ENCODE measurements at places on chromosomes 12 and 14.

- DNase-seq, result no peak
Measured at GRCh38 chr12:89976866-89977265, 268.2 kb upstream of the ATP2B1 start.

GRCh38 chr12:42031847-42032564, 112.7 kb downstream of the GXYLT1 start:
- no peak for DNase-seq

DNA sequence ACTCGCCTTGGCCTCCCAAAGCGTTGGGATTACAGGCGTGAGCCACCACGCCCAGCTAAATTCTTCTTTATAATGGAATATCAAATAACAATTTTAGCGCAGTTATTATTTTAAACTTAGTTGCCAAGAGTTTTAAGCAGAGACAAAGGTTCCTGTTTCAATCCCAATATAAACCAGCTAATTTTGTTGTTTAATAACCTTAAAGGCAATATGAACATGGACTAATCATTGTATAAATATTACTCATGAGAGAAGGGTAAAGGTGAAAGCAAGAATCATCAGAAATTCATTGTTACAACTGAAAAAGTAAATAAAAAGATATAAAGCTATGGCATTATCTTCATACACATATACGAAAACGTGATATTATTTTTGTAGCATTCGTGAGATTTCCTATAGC, 8.2 kb downstream of the DTD2 start:
- DNase-seq, result no peak

DNA sequence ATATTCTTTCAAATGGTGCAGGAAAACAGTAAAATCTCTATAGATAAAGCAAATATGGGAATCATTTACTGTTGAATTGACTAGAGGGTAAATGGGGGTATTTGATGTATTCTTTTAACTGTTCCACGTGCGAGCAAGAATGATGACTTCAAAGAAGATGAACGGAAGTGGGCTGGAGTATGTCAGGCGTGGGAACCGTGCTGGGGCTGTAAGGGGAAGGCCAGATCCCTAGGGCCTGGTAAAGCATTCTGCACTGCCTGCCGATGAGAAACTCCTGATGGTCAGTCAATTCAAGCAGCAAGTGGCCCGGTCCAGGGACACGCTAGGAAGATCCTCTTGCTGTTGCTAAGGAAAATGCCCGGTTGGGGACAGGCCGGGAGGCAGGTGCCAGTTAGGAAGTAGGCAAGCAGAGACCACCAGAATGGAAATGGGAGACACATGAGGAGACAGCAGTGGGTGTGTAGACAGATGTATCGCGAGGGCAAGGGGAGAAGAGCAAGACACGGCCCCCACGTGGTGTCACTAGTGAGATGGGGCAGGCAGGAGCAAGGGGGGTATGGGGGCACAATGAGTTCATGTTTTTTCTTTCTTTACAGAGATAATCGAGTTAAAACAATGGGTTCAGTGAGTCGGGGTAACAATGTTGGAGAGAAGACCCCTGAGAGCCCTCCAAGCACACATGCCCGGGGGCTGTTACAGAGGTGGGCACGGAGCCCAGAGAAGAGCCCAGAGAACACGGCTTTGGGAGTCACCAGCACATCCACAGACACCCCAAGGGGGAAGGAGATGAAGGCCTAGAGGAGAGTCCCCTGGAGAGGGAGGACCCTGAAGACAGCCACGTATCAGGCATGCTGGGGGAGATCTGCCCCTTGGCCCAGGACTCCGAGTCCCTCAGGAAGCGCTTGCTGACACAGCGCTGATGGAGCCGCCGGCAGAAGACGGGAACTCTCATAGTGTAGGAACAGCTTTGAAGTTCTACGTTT, 37.2 kb downstream of the FBXO21 start:
- DNase-seq, result no peak

GRCh38 chr12:26580619-26581018, 252.4 kb downstream of the ITPR2 start:
- no peak for DNase-seq

GRCh38 chr14:34257505-34257904, 204.5 kb downstream of the SPTSSA start:
- DNase-seq, result no peak

All from HAP-1 (cell line).